Left kidney (tissue), 8 donors: ENCODE measurements at places on chromosomes 6 and 20. TPM values are rescaled to one million over a fixed set of nuclear protein-coding genes. Genes with fewer than 3 reads are reported as not detected.

The ADTRP gene
- 1.2 TPM for polyA plus RNA-seq

GRCh38 chr20:33575282-33575681 is 85.4 kb downstream of the CBFA2T2 start:
- no peak for DNase-seq

DNA sequence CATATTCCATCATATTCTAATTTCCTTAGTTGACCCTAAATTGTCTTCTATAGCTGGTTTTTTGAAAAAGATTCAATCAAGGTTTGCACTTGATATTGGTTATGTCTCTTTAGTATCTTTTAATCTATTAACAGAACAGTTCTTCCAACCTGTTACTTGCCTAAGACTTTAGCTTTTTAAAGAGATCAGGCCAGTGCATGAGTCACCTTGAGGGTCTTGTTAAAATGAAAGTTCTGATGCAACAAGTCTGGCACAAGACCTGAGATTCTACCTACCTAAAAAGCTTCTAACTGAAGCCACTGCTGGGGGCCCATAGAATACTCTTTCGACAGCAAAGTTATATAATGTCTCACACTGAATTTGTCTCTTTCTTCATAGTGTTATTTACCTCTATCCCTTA is 3.2 kb downstream of the USP45 start:
- no peak for DNase-seq

The SLC12A5 gene
- 1.8 TPM for polyA plus RNA-seq

The LKAAEAR1 gene
- not detected for polyA plus RNA-seq

The ID4 gene
- polyA plus RNA-seq, result 136 TPM

- peak; percentile 65 for DNase-seq
These were observed 87.7 kb downstream of the TMEM242 start for GRCh38 chr6:157235600-157236039.

The LSM2 gene
- polyA plus RNA-seq, result 71.7 TPM

The MAD2L1BP gene
- polyA plus RNA-seq, result 25.7 TPM

The EDN1 gene
- polyA plus RNA-seq, result 3.8 TPM

The THBS2 gene
- polyA plus RNA-seq, result 7.3 TPM

- no peak for DNase-seq
These were observed 124.6 kb upstream of the CDH4 start for GRCh38 chr20:61127311-61128039.

The AVP gene
- polyA plus RNA-seq, result 0.28 TPM

GRCh38 chr6:35722121-35722761 is 14.6 kb upstream of the ARMC12 start:
- no peak for DNase-seq

The FRK gene
- polyA plus RNA-seq, result 5.8 TPM

The STK4 gene
- 22.8 TPM for polyA plus RNA-seq

GRCh38 chr6:38445336-38445735 is 194.4 kb downstream of the BTBD9 start:
- DNase-seq, result no peak

- no peak for DNase-seq
These were observed 5.7 kb downstream of the TUBB2A start for GRCh38 chr6:3151691-3152090.

- DNase-seq, result no peak
These were observed 2.9 kb downstream of the FNDC1 start for GRCh38 chr6:159172091-159172491.

The SOX4 gene
- 128 TPM for polyA plus RNA-seq

The CST2 gene
- not detected for polyA plus RNA-seq

- DNase-seq, result no peak
These were observed 7.5 kb upstream of the BFSP1 start for GRCh38 chr20:17538517-17539170.

- no peak for DNase-seq
These were observed 118.2 kb upstream of the RIPOR2 start for GRCh38 chr6:25053875-25054371.

DNA sequence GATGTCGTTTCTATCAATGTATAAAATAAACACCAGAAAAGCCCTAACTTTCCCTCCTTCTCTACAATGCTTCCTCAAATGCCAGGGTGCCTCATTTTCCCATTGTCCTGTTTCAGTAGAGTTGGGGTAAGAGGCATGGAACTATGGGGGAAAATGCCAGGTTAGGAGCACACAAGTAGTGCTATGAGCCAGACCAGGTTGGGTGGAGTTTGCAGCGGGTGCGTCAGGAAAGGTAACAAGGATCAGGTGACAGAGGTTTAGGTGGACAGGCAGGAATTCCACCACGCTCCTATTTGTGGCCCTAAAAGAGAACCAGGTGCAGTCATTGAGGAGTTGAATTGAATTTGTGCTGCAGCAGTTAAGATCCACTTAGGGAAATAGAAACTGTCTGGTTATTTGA is 36.5 kb downstream of the SYTL3 start:
- no peak for DNase-seq

DNA sequence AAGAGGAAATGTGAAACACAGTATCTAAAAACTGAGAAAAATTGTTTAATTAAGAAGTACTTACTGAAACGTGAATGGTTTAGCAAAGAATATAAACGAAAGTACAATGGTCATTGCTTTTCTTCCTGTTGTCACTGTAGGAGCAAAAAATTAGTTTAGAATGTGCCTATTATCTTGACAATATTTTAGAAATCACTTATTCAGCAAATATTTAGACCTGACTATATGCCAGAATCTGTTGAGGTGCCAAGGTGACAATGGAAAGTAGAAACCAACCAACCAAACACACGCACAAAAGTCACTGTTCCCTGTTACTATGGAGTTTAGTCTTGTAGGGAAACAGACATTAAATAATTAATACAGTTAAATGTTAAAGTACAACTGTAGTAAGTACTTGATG is 20.5 kb downstream of the SLC35B3 start:
- no peak for DNase-seq

GRCh38 chr6:168636147-168637004 is 195.4 kb downstream of the SMOC2 start:
- no peak for DNase-seq

The CDC40 gene
- polyA plus RNA-seq, result 43.7 TPM

- DNase-seq, result no peak
These were observed 24.2 kb downstream of the AKAP12 start for GRCh38 chr6:151263967-151264366.

GRCh38 chr6:123967905-123968304 is 164.2 kb downstream of the NKAIN2 start:
- no peak for DNase-seq

The SYCP2 gene
- 10.7 TPM for polyA plus RNA-seq

- no peak for DNase-seq
These were observed 67.5 kb upstream of the THEMIS start for GRCh38 chr6:127968394-127968793.

DNA sequence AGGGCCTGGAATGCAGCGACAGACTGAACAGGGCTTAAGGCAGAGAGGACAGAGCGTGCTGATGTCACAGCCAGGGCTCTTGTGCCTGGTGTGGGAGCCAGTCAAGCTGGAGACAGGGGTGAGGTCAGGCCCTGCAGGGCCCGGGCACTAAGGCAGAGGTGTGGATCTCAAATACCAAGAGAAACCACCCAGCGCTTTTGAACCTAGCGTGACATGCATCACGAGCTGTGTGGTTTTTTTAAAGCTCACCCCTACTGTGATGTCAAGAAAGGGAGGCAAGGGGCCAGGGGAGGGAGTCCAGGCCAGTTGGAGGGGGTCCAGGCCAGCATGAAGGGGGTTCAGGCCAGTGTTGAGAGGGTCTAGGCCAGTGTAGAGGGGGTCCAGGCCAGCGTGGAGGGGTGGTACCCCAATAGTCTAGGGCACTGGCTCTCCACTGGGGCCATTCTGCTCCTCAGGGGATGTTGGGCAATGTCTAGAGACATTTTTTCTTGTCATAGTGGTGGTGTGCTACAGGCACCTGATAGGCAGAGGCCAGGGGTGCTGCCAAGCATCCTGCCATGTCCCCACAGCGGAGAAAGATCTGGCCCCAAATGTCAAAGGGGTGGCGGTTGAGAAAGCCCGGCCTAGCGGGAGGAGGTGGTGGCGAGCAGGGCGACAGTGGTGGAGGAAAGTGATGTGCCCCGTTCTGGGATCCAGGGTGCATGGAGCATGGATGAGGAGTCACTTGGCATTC is 42.6 kb downstream of the RBM38 start:
- DNase-seq, result no peak

- DNase-seq, result no peak
These were observed 16.5 kb upstream of the NTSR1 start for GRCh38 chr20:62692176-62692575.

DNA sequence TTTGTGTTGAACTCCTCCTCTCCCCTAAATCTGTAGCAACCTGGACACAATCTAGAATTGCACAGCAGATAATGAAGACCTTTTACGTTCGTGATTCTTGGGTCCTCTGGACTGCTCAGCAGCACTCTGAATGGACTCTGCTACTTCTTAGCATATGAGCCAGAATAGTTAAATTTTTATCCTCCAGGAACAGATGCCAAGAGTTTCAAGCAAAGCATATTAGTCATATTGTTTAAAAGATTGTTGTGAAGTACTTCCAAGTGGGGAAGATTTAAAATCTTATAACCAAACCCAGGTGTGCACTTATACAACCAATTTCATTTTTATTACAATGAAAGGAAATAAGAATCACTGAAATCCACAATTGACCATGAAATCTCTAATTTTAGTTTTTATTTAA is 118.9 kb upstream of the EXOC2 start:
- no peak for DNase-seq

DNA sequence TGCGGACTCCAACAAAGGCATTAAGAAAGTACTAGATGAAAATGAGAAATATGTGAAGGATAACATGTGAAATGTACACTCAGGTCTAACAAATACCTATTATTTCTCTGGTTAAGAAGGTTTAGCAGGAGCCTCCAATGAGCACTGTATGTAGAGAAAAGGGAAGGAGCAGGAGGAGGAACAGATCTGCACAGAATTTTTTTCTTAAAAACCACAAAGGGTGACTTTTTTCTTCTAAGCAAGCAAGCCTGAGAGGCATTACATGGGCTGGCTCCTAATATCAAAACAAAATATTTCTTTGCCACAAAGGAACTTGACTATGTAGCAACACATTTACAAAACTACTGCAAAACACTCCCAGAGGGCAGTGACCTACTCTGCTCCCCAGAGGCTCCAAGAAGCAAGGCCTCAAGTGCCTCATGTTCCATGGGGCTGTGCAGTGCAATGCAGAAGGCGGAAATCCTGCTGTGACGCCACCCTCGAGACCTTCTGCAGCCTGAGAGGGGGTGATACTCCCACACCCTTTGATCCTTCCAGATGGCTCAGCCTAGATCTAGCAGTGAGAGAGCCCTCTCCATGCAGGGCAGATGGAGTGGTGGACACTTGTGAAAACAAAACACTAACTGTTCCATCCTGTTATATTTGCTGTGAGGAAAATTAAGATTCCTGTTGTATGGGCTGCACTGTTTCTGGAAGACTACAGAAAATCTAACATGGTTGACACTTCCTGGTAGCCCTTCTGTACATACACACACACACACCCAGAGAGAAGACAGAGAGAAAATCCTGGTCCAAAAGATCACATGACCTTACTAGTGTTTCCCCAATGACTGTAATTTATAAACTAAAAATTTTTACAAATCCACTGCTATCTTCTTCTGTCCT is 36.0 kb upstream of the SMIM29 start:
- no peak for DNase-seq

DNA sequence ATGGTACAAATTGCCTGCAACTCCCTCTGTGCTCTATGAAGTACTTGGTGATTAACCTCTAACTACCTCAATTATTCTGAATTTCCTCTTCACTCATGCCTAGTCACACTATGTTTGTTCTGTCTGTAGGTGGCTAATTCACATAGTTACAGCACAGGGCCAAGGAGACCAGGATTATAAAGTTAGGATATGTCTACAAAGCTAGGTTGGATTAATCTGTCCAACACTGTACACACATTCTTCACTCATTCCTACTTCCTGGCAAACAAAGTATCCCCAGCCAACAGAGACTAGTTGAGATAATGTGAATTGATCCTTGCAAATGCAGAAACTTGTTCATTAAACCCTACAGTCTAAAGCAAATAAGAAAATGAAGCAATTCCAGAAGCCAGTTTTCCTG is 269.8 kb downstream of the HACE1 start:
- DNase-seq, result no peak

- no peak for DNase-seq
These were observed 853 bp downstream of the SLC22A3 start for GRCh38 chr6:160349020-160349441.

GRCh38 chr20:46206992-46207549 is 89.0 kb downstream of the CD40 start:
- no peak for DNase-seq

DNA sequence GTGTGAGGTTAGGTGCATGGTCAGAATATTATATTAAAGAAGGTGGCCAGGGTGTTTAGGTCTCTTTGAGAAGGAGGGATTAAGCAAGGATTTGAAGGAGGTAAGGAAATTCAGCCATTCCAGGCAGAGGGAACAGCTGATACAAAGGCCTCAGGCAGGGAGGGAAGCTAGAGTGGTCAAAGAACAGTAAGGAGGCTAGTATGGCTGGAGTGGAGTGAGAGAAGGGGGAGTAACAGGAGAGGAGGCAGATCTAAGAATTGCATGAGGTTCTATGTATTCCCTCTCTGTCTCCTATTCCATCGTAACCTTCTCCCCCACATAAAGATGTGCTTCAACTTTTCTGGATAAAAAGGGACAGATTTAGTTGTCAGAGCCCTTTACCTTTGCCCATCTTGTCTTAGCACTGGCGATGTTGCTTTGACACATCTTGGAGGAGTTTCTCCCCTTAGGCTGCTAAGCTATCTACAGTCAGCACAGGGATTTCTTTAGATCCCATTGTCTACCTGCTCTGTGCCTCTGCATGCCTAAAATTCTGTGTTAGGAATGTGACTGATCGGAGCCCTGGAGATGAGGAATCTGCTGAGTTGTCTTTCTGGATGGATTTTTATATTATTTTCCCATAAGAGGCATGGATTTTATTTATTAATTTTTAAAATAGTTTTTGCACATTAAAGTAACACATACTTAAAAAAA is 59.9 kb downstream of the KLHL31 start:
- no peak for DNase-seq

The TREM1 gene
- polyA plus RNA-seq, result not detected

- DNase-seq, result no peak
These were observed 107.7 kb downstream of the ZDHHC14 start for GRCh38 chr6:157488716-157489118.

The TMEM74B gene
- 5.2 TPM for polyA plus RNA-seq

GRCh38 chr6:149729824-149730223 is 11.9 kb upstream of the LATS1 start:
- no peak for DNase-seq

DNA sequence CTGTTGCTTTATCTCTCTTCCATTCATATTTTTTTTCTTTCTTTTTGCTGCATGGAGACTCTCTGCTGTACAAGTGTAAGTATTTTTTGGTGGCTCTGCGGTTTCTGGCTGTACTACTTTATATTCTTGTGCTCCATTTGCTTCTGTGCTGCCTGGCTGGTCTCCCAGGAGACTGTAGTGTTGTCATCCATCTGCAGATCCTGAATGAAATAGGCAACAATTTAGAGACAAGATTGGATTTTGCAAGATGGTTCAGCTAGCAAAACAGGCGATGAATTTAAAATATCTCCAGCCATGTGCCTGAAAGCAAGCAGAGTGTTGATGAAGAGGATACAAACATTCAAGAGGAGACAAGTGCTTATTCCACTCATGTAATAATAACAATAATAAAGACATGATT is 75.1 kb upstream of the SCGN start:
- DNase-seq, result no peak
